ENCODE measurements at places on chromosomes 4 and X.

- DNase-seq = no peak
Observed at GRCh38 chr4:122331195-122331594, 47.6 kb upstream of the ADAD1 start.

- DNase-seq = no peak
Observed at GRCh38 chrX:131356725-131357124, 67.6 kb upstream of the IGSF1 start.

DNA sequence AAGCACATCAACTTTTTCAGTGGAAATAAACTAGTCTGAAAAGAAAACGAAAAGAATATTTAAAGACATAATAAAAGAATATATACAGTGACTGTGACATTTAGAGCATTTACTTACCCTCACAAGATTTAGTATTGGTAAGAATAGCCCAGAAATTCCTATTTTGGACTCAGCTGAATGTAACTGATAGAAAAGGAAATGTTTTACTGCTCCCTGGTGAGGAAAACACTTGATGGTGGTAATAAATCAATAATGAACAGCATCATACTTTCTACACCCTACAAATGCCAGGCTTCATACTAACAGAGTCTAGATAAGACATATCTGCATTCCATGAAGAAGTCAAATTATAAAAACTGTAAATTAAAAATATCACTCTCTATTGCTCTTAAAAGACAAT, 753.5 kb upstream of the PCDH10 start:
- DNase-seq = no peak

GRCh38 chr4:174856926-174857800, 28.1 kb upstream of the GLRA3 start:
- no peak for DNase-seq

DNA sequence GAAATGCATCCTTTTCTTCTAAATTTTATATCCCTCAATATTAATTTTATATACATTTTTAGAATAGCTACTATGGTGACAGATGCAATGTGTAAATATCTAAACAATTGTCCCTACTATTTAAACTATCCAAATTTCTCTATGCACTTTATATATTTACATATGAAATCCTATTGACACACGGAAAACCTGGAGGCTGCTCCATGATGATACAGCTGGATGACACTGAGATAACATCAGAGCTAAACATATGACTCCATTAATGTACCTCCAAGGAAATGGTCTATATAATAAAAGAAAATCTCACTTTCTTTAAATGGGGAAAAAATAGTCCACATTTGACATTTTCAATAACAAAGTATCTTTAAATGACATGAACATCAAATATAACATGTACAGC, 43.7 kb downstream of the DDX60 start:
- DNase-seq = no peak

- no peak for DNase-seq
Observed at GRCh38 chr4:54274264-54274663, 45.2 kb downstream of the PDGFRA start.

DNA sequence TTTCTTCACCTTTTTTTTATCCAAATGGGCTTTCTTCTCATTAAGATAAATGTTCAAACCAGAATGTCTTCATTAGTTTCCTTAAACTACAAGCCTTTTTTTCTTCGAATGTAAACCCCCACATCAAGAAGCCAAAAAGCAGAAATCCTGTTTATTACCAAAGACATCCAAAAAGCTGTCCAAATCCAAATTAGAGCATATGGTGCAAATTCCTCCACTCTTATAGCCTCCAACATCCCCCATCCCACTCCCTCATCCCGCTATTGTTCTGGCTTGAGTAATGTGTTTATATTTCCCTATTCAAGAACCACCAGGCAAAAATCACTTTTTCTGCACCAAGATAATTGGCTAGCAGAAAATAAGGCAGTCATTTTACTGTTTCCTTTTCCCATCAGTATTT, 315.1 kb upstream of the ADGRL3 start:
- no peak for DNase-seq

DNA sequence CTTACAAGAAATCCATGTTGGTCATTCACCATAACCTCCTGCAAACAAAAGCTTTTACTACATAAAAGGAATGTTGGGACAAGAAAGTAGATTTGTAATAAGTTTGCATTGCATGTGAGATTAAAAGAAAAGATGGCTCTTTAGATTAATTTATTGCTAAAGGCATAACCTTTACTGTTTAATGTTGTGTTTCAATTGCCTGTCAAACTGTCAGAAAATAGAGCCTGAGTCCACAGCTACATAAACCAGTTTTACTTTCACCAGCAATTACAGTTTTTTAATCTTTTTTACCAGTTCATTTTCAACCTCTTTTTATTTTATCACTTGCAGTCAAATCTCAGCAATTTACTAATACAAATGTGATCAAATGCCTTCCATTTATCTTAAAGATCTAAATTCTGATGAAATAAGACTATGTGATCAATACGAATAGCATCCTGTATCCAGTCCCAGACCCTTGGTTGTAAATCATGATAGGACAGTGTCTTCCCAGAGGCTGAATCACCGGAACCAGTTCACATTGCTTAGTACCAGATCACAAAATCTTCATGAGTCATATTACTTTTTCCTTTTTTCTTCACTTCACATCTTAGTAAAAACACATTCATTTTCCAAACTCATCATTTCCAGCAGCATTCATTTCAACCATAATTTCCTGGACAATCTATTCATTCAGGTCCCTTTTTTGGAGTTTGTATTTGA, 95.4 kb upstream of the FRG1 start:
- peak; percentile 11 for DNase-seq

DNA sequence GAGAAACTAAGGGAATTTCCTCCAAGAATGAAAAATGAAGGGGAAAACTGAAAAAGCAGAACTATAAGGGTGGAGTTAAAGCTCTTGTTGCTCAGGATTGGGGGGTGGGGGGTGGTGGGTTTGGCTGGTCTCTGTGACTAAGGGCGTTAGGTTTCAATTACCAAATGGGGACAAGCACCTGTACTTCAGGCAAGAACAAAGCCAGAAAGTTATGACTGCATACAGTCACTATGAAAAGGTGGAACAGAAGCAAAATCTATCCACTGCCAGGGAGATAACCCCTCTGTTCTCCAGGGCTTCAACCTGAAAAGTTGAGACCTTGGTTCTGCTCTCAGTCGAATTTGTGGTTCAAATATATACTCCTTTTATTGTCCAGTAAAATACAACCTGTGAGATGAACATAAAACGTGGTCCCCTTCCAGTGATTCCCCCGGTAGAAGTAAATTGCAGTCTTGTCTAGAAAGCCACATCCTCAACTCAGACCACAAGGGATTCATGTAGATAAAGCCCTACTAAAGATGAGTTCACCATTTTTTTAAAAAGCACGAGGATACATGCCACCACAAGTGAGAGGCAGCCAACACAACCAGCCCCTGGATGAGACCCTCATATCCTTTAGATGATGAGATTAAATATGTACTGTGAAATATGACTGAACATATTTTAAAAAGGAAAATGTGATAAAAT, 257.1 kb upstream of the RPS6KA3 start:
- DNase-seq = no peak

- no peak for DNase-seq
Observed at GRCh38 chrX:68868902-68869800, 40.3 kb downstream of the EFNB1 start.

GRCh38 chr4:76594173-76594572, 159.1 kb downstream of the SHROOM3 start:
- DNase-seq = no peak

GRCh38 chrX:31443654-31444053, 371.8 kb upstream of the FTHL17 start:
- DNase-seq = no peak

DNA sequence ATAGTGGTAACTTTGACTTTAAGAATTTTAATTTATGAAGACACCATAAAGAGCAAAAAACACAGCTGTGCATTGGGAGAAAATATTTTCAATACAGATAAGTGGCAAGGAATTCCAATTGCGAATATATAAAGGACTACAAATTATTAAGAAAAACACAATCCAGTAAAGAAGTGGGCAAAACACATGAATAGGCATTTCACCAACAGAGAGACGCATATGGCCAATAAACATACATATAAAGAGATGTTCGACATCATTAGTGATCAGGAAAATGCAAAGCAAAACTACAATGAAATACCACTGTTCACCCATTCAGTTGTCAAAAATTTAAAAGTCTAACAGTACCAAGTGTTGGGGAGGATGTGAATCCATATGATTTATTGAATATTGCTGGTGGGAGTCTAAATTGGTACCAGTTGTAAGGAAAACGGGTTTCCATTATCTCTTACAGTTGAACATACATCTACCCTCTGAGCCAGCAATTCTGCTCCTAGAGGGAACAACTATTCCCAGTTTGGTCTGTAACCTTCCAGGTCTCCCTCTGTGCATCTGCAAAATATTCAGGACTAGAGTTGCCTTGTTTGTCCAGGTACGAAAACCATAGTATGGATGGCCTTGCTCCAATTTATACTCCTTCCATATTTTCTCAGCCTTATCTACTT, 1.7 kb upstream of the MPP1 start:
- DNase-seq = no peak

GRCh38 chrX:97763391-97763790, 879.7 kb downstream of the RPA4 start:
- no peak for DNase-seq

GRCh38 chr4:3254302-3255131, 5.6 kb downstream of the MSANTD1 start:
- no peak for DNase-seq

DNA sequence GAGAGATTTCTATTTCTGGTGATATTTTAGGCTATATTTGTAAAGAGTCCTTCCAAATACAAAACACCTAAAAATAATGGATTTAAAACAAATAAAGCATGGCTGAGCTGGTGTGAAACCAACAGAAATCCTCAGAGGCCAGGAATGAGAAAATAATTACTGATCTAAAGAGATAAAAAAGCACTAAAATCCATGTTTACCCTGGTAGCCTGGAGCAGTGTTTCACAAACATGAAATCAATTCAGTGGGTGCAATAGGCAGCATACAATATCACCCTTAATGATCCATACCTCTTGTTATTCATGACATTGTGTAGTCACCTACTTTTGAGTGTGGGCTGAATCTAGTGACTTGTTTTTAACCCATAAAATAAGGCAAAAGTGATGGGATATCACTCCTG, 14.6 kb downstream of the PFKFB1 start:
- no peak for DNase-seq

- peak; percentile 24 for DNase-seq
Observed at GRCh38 chr4:151604238-151604637, 156.6 kb downstream of the GATB start.

DNA sequence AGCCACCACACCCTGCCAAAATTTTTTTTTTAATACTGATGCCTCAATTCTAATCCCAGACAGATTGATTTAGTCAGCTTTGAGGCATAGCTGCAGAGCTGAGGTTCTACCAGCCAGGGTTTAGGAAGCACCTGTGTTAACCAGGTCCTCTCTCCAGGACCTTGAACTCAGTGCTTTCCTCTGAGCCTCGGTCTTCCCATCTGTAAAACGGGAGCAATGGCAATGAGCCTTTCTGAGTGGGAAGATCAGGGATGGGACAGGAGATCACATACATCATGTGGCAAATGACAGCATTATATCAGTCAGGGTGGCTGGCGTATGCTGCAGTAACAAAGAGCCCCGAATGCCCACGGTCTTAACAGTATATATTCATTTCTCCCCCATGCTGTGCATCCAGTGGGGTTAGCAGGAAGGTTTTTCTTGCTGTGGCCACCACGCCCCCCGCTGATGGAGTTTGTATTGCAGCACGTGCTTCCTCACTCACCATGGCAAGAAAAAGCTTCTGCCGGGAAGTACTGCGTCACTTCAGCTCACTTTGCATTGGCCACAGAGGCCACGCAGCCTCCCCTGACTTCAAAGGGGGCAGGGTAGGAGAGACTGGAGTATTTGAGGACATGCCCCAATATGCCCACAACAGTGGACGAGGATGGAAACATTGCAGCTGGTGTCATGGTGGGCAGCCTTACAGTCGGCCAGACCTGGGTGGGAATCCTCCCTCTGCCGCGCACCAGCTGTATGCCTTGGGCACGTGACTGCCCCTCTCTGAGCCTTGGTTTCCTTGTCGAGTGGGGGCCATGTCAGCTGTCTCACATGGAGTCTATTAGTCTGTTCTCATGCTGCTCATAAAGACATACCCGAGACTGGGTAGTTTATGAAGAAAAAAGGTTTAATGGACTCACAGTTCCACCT, 24.1 kb upstream of the MRFAP1 start:
- DNase-seq = no peak

DNA sequence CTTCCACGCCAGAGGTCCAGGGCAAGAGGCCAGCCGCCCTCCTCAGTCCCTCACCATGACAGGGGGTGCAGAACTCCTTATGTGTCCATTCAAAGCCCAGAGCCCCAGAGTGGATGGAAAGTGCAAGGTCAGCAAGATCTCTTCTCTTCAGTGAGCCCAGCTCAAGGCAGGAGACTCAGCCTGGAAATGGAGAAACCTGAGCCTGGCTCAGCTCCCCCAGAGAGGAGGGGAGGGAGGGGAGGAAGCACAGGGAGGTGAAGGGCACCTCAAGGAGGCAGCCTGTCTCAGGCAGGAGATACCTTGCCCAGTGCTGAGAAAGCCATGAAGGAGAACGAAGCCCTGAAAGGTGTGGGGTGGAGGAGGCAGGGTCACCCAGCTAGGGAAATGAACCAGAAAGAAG, 121.8 kb upstream of the PJA1 start:
- DNase-seq = no peak

DNA sequence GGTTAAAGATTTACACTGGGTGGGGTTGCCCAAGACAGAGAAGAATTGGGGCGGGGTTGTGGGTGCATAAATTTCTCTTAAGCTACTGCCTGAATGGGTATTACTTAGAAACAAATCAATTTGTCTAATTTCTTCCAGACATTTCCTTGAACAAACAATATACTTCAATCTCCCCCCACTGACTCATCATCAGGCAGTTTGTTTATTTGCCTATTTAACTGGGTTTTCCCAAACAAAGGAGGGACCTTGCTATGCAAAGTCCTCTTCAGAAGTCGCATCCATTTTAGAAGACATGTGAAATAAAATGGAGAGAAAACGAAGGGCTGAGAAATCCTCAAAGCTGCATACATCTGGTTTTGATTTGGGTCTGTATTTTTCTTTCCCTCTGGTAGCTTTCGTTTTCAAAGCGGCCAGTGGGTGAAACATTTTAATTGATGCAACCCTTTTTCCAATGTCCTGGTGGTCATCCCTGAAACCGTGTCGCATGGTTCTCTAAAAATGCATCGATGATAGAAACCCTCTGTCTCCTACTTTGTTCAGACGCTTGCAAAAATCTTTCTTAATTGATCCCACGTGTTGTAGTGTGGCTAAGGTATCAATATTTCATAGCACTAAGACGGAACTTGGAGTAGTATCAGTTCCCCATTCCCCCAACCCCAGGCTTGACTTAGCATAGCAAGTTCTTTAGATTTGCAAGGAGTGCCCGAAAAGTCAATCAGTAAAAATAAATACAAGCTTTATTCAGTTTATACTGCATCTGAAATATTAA, 115.1 kb upstream of the MXRA5 start:
- no peak for DNase-seq

- DNase-seq = peak; percentile 16
Observed at GRCh38 chr4:101419336-101420135, 72.2 kb upstream of the PPP3CA start.

DNA sequence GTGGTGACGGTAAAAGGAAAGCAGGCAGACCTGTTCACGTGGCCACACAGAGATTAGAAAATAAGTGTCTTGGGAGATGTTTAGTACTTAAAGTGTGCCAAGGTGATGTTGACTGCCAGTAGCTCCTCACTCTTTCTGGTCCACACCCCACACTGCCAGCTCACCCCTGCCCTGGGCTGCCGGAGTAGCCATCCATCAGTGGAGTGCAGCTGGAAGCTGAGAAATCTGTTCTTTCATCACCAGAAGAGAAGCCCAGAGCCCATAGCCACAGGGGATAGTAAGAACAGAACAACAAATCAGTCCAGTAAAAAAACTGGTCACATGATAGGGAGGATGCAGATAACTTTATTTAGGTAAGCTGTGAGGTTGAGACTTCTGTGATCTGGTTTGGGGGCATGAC, 64.1 kb downstream of the WWC2 start:
- DNase-seq = no peak

Data from kidney capillary endothelial cell (primary cell).